Activated naive CD8-positive, alpha-beta T cell treated with anti-CD3 and anti-CD28 coated beads, Interleukin-2, amount 10 ng/mL, durations not matched to agents 7 days and 5 days (primary cell): ENCODE measurements at places on chromosomes 5 and 9. TPM values are rescaled to one million over a fixed set of nuclear protein-coding genes. Genes with fewer than 3 reads are reported as not detected.

- no peak overlapping the region for H3K27ac ChIP-seq
- H3K4me1 ChIP-seq, result no peaks in the 10 kb centered on the region
- DNase-seq, result no peak
- H3K27me3 ChIP-seq, result no peaks in the 10 kb centered on the region
Observed at GRCh38 chr5:25950681-25951080, 1087.7 kb downstream of the CDH9 start.

DNA sequence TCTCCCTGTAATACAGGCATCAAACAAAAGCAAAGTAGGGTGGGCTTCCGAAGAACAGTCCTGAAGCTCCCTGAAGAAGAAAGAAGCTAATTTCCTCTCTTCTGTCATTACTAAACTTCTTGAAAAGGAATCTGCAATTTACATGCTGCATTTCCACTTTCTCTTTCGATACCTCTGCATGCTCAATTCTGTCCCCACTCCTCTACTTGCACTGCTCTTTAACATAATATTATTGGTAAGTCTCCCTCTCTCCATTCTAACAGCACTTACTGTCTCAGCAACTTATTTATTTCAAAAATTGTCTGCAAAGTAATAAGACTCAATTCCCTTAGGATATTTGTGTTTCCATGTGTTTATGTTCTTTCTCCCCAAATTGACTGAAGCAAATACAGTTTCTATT is 3.9 kb upstream of the PLPP1 start:
- no peaks in the 10 kb centered on the region for H3K27me3 ChIP-seq
- no peak for DNase-seq
- peaks cover 43% of the 10 kb centered on the region for H3K4me1 ChIP-seq
- H3K4me3 ChIP-seq, result peak overlapping the region; percentile 83
- peak overlapping the region; percentile 90 for H3K27ac ChIP-seq
- H3K36me3 ChIP-seq, result peaks cover 5% of the 10 kb centered on the region

GRCh38 chr9:98856982-98857381 is 49.5 kb downstream of the GALNT12 start:
- H3K4me1 ChIP-seq, result peaks cover under 1% of the 10 kb centered on the region
- no peak overlapping the region for H3K4me3 ChIP-seq
- H3K27me3 ChIP-seq, result peaks cover 17% of the 10 kb centered on the region
- DNase-seq, result no peak
- no peaks in the 10 kb centered on the region for H3K36me3 ChIP-seq
- no peak overlapping the region for H3K27ac ChIP-seq

GRCh38 chr5:77849308-77849900 is 73.3 kb upstream of the TBCA start:
- H3K27me3 ChIP-seq, result peaks cover 20% of the 10 kb centered on the region
- no peak overlapping the region for H3K27ac ChIP-seq
- H3K4me1 ChIP-seq, result peaks cover 18% of the 10 kb centered on the region
- DNase-seq, result no peak
- no peak overlapping the region for H3K4me3 ChIP-seq
- no peaks in the 10 kb centered on the region for H3K36me3 ChIP-seq

The AJM1 gene
- 6.7 TPM for total RNA-seq

The FLT4 gene
- 13.2 TPM for total RNA-seq
